ENCODE measurements at places on chromosomes 11 and 22. TPM values are rescaled to one million over a fixed set of nuclear protein-coding genes. Genes with fewer than 3 reads are reported as not detected.

Gene E2F8
- not detected for total RNA-seq

- H3K27me3 ChIP-seq = no peaks in the 10 kb centered on the region
- H3K4me3 ChIP-seq = no peak overlapping the region
- H3K4me1 ChIP-seq = no peaks in the 10 kb centered on the region
- no peaks in the 10 kb centered on the region for H3K36me3 ChIP-seq
Observed at GRCh38 chr11:72513411-72513810, 79.1 kb upstream of the CLPB start.

- H3K27me3 ChIP-seq = no peaks in the 10 kb centered on the region
- no peaks in the 10 kb centered on the region for H3K4me1 ChIP-seq
- DNase-seq = no peak
- no peak overlapping the region for H3K4me3 ChIP-seq
- H3K36me3 ChIP-seq = no peaks in the 10 kb centered on the region
Observed at GRCh38 chr11:61539831-61540357, 31.3 kb downstream of the LRRC10B start.

GRCh38 chr11:34830648-34831047 is 85.5 kb downstream of the APIP start:
- no peaks in the 10 kb centered on the region for H3K27me3 ChIP-seq
- no peaks in the 10 kb centered on the region for H3K36me3 ChIP-seq
- no peaks in the 10 kb centered on the region for H3K4me1 ChIP-seq
- no peak for DNase-seq

GRCh38 chr11:117424781-117425180 is 97.1 kb downstream of the CEP164 start:
- H3K27me3 ChIP-seq = no peaks in the 10 kb centered on the region
- no peak overlapping the region for H3K27ac ChIP-seq
- H3K36me3 ChIP-seq = no peaks in the 10 kb centered on the region
- no peaks in the 10 kb centered on the region for H3K4me1 ChIP-seq

Gene CAVIN3
- total RNA-seq = 130 TPM

GRCh38 chr11:68441466-68442230 is 18.9 kb upstream of the PPP6R3 start:
- no peak overlapping the region for H3K4me3 ChIP-seq
- peaks cover 4% of the 10 kb centered on the region for H3K36me3 ChIP-seq
- no peak for DNase-seq
- no peaks in the 10 kb centered on the region for H3K27me3 ChIP-seq

DNA sequence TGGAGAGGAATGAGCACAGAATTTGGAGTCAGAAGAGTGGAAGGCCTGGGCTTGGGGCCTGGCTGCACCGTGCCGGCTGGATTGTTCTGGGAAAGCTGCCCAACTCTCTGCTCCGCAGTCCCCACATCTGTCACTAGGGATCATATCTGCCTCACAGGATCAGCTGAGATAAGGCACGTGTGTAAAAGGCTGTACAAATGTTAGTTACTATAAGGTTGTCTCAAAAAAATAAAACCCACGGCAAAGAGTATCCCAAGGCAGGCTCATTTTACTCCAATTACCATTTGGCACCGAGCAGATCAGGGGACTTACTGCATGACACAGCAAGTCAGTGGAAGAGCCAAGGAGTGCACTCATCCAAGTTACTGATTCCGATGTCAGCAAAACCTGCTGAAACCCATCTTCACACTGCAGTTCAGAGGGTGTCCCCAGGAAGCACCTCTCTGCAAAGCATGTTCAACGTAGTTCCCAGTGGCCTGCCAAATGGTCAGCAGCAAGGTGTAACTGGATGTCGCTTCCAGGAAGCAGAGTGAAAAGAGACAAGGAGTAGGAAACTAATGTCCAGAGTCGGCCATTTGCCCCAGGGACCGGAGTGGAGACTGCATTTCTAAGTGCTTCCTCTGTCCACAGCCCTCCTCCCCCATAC is 18.1 kb upstream of the MRTFA start:
- peaks cover 2% of the 10 kb centered on the region for H3K4me1 ChIP-seq
- no peak for DNase-seq
- H3K27ac ChIP-seq = peak overlapping the region; percentile 99
- no peaks in the 10 kb centered on the region for H3K27me3 ChIP-seq

Data from breast epithelium (tissue), 4 donors.